ENCODE measurements at places on chromosomes 4 and X. TPM values are rescaled to one million over a fixed set of nuclear protein-coding genes. Genes with fewer than 3 reads are reported as not detected.

Gene EMCN
- total RNA-seq = not detected

Gene TSC22D3
- 8.6 TPM for total RNA-seq

Gene TLR3
- total RNA-seq = 1.2 TPM

Gene CD38
- 179 TPM for total RNA-seq

Gene HPRT1
- total RNA-seq = 59.7 TPM

Gene CDX4
- total RNA-seq = not detected

DNA sequence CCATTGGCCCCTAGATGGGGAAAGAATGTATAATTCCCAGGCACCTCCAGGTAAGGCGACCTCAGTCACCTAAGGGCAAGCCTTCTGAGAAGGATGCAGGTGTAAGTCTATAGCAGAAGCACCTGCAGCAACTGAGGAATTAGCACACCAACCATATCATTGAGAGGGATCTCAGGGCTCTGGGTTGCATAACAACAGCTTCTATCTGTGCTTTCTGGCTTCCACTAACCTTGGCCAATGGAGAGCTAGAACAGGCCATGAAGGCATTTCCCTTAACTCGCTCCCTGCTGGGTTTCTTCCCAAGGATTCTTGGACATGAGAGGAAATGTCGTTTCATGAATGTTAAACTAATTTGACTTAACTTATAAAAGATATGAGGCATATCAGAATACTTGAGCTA lies 177.8 kb upstream of the GK2 start:
- no peak for DNase-seq

DNA sequence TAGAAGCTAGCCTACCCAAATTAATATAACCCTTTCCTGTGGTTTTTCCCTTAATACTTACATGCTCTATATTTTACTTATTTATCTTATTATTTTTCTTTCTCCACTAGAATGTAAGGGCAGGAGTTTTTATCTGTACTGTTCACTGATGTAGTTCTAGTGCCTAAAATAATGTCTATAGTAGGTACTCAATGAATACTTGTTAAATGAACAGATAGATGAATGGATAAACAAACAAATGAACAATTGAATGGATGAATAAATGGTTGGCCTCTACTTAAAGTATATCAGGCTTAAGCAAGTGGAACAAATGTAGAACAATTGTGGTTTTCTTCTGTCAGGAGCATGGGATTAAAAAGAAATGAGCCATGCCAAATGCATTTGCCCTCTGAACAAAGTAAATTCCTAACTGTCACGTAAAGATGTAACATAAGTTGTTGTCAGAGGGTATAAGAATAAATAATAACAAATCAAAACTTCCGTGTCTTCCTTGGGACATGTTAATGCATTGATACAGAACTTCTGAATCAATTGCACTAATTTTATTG lies 54.1 kb downstream of the SYTL5 start:
- no peak for DNase-seq

DNA sequence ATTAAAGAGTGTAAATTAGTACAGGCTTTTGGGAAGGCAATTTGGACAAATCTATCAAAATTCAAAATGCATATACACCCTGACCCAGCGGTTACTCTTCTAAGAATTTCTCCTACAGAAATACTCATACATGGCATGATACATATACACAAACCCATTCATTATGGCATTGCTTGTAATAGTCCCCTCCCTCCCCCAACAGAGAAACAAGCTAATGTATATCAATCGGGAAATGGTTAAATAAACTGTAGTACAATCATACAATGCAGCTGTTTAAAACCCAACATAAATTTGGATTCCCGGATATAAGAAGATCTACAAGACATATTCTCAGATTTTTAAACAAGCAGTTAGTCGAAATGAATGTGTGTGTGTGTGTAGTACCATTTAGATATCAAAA lies 808 bp downstream of the HUWE1 start:
- DNase-seq = no peak

DNA sequence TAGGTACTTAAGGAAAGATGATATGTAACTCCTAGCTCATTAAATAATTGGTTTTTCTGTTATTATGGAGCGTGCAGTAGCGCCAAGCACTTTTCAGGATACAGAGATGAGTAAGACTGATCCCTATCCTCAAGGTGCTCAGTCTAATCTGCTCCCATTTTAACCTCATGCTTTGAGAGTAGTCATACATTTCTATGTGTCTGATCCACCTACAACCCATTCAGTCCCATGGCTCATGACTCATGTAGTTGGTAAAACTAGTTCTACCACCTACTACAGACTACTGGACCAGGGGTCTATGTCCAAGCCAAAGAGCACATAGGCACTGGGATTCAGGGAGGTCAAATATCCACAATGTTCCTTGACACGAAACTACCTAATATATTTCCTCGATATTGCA lies 60.8 kb downstream of the TMEM154 start:
- DNase-seq = no peak

GRCh38 chrX:135596495-135596894 lies 76.0 kb downstream of the INTS6L start:
- no peak for DNase-seq

GRCh38 chrX:121360280-121360679 lies 312.9 kb downstream of the GLUD2 start:
- no peak for DNase-seq

- DNase-seq = no peak
These were observed 34.5 kb upstream of the TLL1 start for GRCh38 chr4:165838575-165838974.

DNA sequence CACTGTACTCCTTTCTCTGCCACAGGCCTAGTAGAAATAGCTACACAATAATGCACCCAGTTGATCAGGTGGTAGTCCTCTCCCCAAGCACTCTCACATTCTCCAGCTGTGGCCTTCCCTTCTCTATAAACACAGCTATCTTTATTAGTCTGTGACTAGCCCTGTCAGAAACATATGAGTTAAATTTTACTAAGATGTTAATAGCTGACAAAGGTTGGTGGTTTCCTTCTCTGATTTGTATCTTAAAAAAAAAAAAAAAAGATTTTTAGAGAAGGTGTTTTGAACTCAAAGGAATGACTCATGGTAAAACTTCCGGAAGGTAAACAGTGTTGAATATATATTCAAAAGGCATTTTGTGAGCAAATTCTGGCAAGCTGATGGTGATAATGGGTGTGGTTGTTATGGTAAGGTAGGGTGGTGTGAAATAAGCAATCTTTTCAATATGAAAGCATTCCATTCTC lies 327.4 kb downstream of the PPP3CA start:
- no peak for DNase-seq

Measured in natural killer cell treated with Interleukin-12 subunit alpha and Interleukin-12 subunit beta and Interleukin-15 and Interleukin-18, amount 100 ng/mL, for 72 hours (primary cell).